CD4-positive, CD25-positive, alpha-beta regulatory T cell (primary cell): ENCODE measurements at places on chromosomes 16 and 17. TPM values are rescaled to one million over a fixed set of nuclear protein-coding genes. Genes with fewer than 3 reads are reported as not detected.

DNA sequence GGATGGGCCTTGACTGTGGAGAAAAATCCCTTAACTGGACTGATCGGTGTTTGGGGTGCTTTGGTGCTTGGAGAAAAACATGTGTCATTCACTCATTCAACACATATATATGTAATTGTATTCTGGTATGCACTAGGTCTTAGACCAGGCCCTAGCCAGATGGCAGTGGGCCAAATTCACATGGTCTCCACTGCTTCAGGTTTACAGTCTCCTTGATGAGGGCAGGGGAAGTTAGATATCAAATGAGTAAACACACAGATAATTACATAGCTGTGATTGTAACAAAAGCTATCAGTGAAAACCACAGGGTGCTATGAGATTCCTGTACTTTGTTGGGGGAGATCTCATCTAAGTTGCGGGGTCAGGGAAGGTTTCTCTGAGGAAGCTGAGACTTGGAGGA lies 78.8 kb downstream of the WWP2 start:
- H3K27me3 ChIP-seq, result no peaks in the 10 kb centered on the region
- no peak overlapping the region for H3K27ac ChIP-seq

GRCh38 chr16:84331998-84332780 lies 36.1 kb upstream of the ATP2C2 start:
- H3K36me3 ChIP-seq, result no peaks in the 10 kb centered on the region
- H3K27ac ChIP-seq, result no peak overlapping the region
- H3K4me3 ChIP-seq, result no peak overlapping the region
- no peak for DNase-seq
- H3K27me3 ChIP-seq, result no peaks in the 10 kb centered on the region
- H3K4me1 ChIP-seq, result no peaks in the 10 kb centered on the region

GRCh38 chr17:55420067-55420775 lies 1.4 kb downstream of the MMD start:
- peak overlapping the region; percentile 86 for H3K4me3 ChIP-seq
- H3K27me3 ChIP-seq, result peaks cover 17% of the 10 kb centered on the region
- no peaks in the 10 kb centered on the region for H3K36me3 ChIP-seq
- peak overlapping the region; percentile 73 for H3K27ac ChIP-seq
- peak; percentile 47 for DNase-seq

GRCh38 chr16:3458852-3459361 lies 15.4 kb downstream of the NAA60 start:
- DNase-seq, result peak; percentile 46
- H3K4me3 ChIP-seq, result peak overlapping the region; percentile 84
- no peaks in the 10 kb centered on the region for H3K36me3 ChIP-seq
- peaks cover 54% of the 10 kb centered on the region for H3K4me1 ChIP-seq
- H3K27me3 ChIP-seq, result no peaks in the 10 kb centered on the region

Gene ACSM3
- 0.91 TPM for total RNA-seq

DNA sequence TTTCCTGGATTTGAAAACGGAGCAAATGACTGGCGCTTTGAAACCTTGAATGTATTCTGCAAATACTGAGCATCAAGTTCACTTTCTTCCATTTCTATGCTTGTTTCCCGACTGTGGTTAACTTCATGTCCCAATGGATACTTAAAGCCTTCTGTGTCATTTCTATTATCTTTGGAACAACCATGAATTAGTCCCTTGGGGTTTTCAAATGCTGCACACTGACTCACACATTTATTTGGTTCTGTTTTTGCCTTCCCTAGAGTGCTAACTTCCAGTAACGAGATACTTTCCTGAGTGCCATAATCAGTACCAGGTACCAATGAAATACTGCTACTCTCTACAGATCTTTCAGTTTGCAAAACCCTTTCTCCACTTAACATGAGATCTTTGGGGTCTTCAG lies 32.3 kb downstream of the BRCA1 start:
- no peak overlapping the region for H3K4me3 ChIP-seq
- H3K4me1 ChIP-seq, result no peaks in the 10 kb centered on the region
- DNase-seq, result no peak
- H3K27ac ChIP-seq, result no peak overlapping the region
- no peaks in the 10 kb centered on the region for H3K36me3 ChIP-seq

Gene RPRML
- total RNA-seq, result not detected

DNA sequence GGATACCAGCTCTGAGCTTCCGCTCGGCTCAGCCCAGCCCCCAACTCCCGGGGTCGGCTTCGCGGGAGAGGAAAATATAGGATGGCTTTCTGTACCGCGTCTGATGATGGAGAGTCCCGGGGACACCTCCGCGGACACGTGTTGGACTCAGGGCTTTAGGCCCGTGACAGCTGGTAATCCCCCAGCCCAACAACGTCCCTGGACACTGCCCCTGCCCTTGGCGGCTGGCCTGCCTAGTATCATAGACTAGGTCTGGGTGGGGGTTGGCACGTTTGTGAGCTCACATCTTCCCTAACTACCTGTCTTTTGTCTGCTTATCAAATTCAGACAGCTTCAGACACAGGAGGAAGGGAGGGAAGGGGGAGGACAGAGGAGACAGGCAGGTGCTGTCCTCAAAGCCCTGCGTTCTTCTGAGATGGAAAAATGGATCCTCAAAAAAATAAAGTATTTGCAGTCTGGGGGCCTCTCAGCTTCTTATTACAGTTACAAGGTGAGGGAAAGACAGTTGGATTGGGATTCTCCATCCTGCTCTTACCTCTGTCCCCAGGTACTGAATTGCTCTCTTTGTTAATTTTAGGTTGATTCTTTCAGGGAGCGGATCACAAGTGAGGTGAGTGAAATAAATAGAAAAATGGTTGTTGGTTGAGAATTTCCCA lies 698 bp downstream of the PSME3 start:
- H3K4me3 ChIP-seq, result peak overlapping the region; percentile 97
- H3K4me1 ChIP-seq, result peaks cover 13% of the 10 kb centered on the region
- H3K27ac ChIP-seq, result peak overlapping the region; percentile 94
- peaks cover 25% of the 10 kb centered on the region for H3K36me3 ChIP-seq
- no peak for DNase-seq

Gene CMTM1
- total RNA-seq, result 3.2 TPM

DNA sequence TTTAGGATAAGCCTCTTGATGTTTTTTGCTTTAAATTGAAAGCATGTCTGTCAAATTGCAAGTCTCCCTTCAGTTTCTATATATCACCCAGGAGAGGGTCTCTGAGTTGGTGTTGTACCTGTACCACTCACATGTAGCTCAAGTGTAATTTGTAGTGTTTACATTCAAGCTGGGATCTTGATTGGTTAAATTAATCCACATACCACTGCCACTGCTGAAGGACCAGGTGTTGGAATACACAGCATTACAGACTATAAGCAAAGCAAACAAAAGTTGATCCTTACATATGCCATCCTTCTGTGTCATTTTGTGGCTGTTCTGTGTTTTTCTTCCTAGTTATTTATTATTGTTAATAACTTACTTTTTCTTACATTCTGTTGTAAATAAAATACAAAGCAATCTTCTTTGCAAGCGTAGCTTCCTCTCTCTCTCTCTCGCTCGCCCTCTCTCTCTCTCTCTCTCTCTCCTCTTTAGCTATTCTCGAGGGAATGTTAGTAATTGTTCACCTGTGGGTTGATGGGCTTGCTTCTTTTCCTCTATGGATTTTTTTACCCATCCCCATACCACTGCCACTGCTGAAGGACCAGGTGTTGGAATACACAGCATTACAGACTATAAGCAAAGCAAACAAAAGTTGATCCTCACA lies 20.8 kb upstream of the NOL11 start:
- H3K36me3 ChIP-seq, result peaks cover 10% of the 10 kb centered on the region
- H3K27me3 ChIP-seq, result no peaks in the 10 kb centered on the region
- no peak for DNase-seq
- H3K4me3 ChIP-seq, result no peak overlapping the region
- H3K4me1 ChIP-seq, result no peaks in the 10 kb centered on the region

Gene TBX4
- total RNA-seq, result not detected

Gene CMTM2
- total RNA-seq, result 0.49 TPM

GRCh38 chr16:13401641-13402040 lies 500.2 kb downstream of the SHISA9 start:
- H3K4me3 ChIP-seq, result no peak overlapping the region
- no peaks in the 10 kb centered on the region for H3K36me3 ChIP-seq
- H3K27me3 ChIP-seq, result no peaks in the 10 kb centered on the region
- no peak overlapping the region for H3K27ac ChIP-seq
- DNase-seq, result no peak
- H3K4me1 ChIP-seq, result no peaks in the 10 kb centered on the region

Gene WSB1
- 181 TPM for total RNA-seq

DNA sequence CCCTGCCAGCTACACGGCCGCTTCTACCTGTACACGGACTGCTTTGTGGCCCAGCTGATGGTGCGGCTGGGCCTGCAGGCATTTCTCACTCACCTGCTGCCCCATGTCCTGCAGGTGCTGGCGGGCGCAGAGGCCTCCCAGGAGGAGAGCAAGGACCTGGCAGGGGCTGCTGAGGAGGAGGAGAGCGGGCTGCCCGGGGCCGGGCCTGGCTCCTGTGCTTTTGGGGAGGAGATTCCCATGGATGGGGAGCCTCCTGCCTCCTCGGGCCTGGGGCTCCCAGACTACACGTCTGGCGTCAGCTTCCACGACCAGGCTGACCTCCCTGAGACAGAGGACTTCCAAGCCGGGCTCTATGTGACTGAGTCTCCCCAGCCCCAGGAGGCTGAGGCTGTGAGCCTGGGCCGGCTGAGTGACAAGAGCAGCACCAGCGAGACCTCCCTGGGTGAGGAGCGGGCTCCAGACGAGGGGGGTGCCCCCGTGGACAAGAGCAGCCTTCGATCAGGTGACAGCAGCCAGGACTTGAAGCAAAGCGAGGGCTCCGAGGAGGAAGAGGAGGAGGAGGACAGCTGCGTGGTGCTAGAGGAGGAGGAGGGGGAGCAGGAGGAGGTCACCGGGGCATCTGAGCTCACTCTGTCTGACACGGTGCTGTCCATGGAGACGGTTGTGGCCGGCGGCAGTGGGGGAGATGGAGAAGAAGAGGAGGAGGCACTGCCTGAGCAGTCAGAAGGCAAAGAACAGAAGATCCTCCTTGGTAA lies 3.5 kb downstream of the WDR81 start:
- H3K4me1 ChIP-seq, result peaks cover 50% of the 10 kb centered on the region
- no peak for DNase-seq
- no peak overlapping the region for H3K27ac ChIP-seq
- H3K36me3 ChIP-seq, result peaks cover 30% of the 10 kb centered on the region

DNA sequence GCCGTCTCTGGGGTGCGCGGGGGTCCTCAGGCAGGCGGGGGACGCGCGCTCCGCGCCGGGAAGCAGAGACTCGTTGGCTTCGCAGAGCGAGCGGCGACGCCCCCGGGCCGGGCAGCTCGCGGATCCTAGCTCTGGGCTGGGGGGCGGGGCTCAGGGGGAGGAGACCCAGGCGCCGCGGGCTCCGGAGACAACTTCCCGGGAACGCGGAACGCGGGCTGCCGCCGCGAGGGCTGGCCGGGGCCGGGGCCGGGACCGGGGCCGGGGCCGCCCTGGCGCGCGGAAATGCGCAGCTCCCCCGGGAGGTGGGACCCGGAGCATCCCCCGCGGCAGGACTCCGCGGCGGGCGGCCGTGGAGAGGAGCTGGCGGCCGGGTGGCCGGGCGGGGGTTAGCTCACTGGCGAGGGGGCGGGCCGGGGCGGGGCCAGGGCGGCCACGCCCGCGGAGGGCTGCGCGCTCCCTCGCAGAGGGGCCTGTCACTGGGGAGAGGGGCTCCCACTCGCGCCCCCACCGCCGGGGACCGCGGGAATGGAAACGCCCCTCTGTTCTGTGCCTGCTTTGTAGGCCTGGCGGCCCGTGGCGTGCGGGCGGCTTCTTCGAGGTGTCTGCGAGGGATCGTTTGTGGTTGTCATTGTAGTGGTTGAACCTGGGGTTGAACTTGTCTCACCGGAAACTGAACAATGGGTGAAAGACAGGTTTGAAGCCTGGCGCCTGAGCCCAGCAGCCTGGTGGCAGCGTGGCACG lies at the start of gene GAS7:
Gene GAS7, minus strand, starts transcription at position 98 of the 741 bp plus-strand sequence.
- H3K27me3 ChIP-seq, result no peaks in the 10 kb centered on the region
- DNase-seq, result peak; percentile 34
- no peaks in the 10 kb centered on the region for H3K36me3 ChIP-seq
- no peak within 1 kb of the TSS for H3K4me3 ChIP-seq

DNA sequence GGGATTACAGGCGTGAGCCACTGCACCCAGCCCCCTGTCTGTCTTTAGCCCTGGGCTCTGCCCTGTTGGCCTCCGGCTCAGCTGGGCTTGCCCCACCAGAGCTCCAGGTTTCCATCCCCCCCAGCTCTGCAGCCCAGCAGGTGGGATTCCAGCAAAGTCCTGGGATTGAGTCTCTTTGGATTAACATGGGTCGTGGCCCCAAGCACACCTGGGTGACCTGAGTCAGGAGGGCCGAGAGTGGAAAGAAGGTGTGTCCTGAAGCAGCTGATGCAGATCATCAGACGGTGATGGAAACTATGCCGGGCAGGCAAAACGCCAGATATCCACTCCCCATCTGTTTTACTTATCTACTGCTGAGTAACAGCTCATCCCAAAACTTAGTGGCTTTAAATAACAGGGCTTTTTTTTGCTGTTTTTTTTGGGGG lies 72.5 kb downstream of the KNOP1 start:
- no peak overlapping the region for H3K4me3 ChIP-seq
- H3K36me3 ChIP-seq, result peaks cover 18% of the 10 kb centered on the region
- peaks cover 3% of the 10 kb centered on the region for H3K4me1 ChIP-seq
- H3K27ac ChIP-seq, result no peak overlapping the region
- no peaks in the 10 kb centered on the region for H3K27me3 ChIP-seq

- no peak overlapping the region for H3K27ac ChIP-seq
- DNase-seq, result no peak
- no peak overlapping the region for H3K4me3 ChIP-seq
- H3K27me3 ChIP-seq, result peaks cover 12% of the 10 kb centered on the region
These were observed 459.8 kb downstream of the PMP22 start for GRCh38 chr17:14805348-14805747.

Gene SULT1A4
- 0.54 TPM for total RNA-seq
